ENCODE measurements at places on chromosomes 4 and X.

- no peak for DNase-seq
Observed at GRCh38 chr4:34280131-34280530, 1964.2 kb downstream of the ARAP2 start.

DNA sequence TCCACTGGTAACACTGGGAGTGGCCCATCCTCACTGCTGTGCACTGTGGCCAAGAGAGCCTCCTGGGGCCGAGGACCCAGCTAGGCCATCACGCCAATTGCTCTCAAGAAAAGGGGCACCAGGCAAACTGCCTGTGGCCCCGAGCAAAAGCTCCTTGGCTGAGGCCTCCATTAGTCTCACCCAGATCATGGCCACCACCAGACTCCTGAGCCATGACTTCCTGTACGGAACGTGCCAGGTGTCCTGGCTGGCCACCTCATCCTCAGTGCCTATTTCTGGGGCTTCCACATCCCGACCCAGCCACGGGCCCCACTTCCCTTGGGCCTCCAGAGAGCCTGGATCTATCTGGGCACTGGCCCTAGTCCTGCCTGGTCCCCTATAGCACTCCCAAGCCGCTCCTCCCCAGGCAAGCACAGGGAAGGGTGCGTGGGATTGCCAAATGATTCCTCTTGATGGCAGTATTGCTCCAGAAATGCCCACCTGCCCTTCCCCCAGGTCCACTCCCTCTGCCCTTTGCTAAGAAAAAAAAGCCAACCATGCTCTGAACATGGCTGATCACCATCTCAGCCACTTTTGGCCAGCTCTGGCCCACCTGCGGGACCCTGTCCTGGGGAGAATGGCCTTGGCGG, 212.6 kb upstream of the AGTR2 start:
- DNase-seq = no peak

GRCh38 chr4:158808399-158808798, 39.6 kb downstream of the FNIP2 start:
- DNase-seq = no peak

DNA sequence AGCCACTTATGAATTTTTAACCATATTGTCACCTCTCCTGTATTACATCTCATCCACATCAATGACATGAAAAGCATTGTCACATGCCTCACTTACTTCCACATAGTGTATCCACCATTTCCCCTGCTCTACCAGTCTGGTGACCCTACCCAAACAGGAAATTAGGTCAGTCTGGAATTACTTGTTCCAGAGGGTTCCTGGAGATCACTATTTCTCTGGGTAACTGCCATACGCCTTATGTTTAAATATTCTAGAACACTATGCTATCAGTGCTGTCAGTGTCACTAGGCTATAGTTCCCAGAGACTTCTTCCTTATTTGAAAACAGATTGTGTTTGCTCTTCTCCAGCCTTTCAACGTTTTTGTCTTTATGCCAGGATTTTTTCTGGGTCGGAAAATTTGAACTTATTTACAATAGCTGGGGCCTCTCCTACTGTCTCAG, 15.0 kb downstream of the SRPX2 start:
- no peak for DNase-seq

DNA sequence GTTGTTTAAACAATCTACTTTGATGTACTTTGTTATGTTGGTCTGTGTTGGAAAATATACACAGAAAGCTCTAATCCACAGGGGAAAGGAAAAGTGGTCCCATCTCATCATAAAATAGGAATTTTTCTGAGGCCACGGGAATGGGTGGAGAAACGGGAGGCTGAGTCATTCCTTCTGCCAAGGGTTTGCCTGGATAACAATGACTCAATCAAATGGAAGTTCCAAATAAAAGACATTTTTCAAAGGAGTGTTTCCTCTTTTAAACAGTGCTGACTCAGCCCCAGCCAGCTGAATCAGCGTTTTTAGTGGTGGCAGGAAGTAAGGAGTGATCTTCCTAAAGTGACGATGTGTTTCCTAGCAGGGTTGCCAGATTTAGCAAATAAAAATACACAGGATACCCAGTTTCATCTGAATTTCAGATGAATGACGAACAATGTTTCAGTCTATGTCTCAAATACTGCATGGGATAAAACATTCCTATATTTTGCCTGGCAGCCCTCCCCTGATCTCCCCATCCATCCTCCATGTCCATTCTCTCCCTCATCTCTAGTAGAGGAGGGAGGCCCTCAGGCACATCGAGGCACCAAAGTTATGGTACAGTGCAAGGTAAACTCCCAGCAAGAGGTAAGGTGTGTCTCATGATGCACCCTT, 345.4 kb upstream of the GATB start:
- no peak for DNase-seq

GRCh38 chr4:105944540-105944939, 49.3 kb downstream of the NPNT start:
- DNase-seq = no peak

GRCh38 chrX:153411255-153411987, at the start of gene ZFP92:
ZFP92 (plus strand) TSS chrX:153411472; CDS start chrX:153418323, 6,851 bp downstream.
- no peak for DNase-seq

Measured in stimulated activated CD8-positive, alpha-beta memory T cell treated with anti-CD3 and anti-CD28 coated beads, Interleukin-2, amount 100 ng/mL, for 1 hour (primary cell).